ENCODE measurements at places on chromosomes 12 and 14.

DNA sequence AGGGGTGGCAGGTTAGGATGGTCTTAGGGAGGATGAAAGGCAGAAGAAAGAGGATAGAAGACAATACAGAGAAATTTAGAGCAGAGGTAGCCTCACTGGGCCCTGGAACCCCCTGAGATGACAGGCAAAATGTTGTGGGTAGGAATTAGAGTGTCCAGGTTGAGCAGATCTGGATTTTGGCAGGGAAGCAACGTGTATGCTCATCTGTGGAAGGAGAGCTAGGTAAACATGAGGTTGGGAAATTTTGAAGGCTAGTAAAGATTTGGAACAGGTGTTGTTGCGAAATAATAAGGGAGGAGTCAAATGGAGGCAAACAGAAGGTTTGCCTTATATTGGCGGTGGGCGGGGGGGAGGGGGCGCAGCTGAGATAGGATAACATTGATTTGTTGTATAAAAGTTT, 5.3 kb downstream of the HSD17B6 start:
- DNase-seq: no peak

- DNase-seq: no peak
Observed at GRCh38 chr12:28424965-28425364, 234.7 kb downstream of the CCDC91 start.

- DNase-seq: no peak
Observed at GRCh38 chr14:105865266-105865903, 339.0 kb downstream of the TMEM121 start.

- no peak for DNase-seq
Observed at GRCh38 chr14:58805605-58806409, 168.0 kb downstream of the DACT1 start.

GRCh38 chr12:27769142-27769673, 10.8 kb upstream of the KLHL42 start:
- DNase-seq: no peak

GRCh38 chr12:49932533-49933130, 17.9 kb upstream of the AQP2 start:
- DNase-seq: no peak

GRCh38 chr12:11085419-11085818, 6.7 kb downstream of the TAS2R43 start:
- DNase-seq: peak; percentile 1
